ENCODE measurements at places on chromosomes 16 and 17. TPM values are rescaled to one million over a fixed set of nuclear protein-coding genes. Genes with fewer than 3 reads are reported as not detected.

DNA sequence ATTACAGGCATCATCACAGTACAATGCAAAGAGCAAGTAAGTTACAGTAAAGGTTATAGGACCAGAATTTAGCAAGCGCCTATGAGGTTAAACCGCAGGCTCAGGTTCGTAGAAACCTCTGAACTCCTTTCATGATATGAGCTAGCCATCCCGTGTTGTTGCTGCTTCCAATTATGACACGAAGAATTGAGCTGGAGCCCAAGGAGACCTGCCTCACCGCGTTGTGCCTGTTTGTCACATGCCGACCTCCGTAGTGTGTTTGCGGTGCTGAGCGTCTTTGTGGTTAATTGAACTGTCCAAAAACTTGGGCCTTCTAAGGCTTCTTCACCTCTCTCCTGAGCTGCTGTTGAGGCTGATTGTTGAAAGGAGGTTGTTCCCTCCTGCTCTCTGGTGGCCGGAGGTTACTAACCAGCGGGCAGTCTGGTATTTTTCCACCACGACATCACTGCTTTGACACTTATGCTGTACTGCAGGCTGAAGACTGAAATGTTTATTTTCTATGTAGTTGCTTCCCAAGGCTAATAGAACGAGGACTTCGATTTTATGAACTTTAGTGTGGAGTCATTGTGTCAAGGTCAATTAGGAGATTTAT is 67.5 kb downstream of the SEC14L1 start:
- no peak overlapping the region for H3K4me3 ChIP-seq
- H3K27ac ChIP-seq: no peak overlapping the region
- peaks cover 39% of the 10 kb centered on the region for H3K36me3 ChIP-seq
- no peaks in the 10 kb centered on the region for H3K27me3 ChIP-seq
- no peaks in the 10 kb centered on the region for H3K4me1 ChIP-seq

DNA sequence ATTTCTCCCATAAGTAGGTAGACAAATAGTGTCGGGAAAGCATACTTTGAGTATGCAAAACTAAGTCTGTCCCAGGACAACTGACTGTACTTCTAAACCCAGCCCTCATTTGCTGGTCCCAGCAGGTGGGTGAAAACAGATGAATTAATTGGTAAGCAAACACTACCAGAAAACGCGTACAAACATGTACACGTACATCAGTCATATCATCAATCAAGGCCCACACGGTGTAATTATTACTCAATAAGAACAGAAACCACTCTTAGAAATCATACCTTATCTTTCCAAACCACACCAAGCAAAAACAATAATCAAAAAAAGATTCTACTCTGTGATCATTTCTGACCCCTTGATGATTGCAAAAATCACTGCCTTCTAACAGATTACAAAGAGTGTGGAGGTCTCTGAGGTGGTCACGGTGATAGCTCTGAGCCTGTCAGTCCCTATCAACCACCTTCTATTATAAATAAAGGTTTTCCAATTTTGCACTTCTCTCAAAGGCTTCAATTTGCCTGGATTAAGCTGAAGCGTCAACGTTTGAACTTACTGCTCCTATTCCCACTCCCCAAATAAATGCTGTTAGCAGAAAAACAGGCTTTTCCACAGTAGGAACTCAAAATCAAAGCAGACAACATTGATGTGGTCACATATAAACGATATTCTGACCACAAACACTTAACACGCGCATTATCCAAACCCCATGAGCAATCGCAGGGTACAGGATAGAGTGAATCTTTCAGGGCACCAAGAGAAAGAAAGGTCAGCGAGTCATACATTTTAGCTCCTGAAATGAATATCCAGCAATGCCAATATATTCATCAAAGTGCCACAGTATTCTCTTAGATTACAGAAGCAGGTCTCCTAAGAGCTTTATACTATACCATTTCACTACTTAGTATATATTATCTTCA is 211.9 kb downstream of the STX8 start:
- no peaks in the 10 kb centered on the region for H3K36me3 ChIP-seq
- H3K27ac ChIP-seq: no peak overlapping the region
- no peaks in the 10 kb centered on the region for H3K27me3 ChIP-seq
- peak; percentile 26 for DNase-seq
- H3K4me3 ChIP-seq: no peak overlapping the region
- H3K4me1 ChIP-seq: peaks cover 11% of the 10 kb centered on the region

The CDK3 gene
- 9.1 TPM for total RNA-seq

- H3K27me3 ChIP-seq: no peaks in the 10 kb centered on the region
- H3K4me3 ChIP-seq: no peak overlapping the region
- no peak overlapping the region for H3K27ac ChIP-seq
- H3K36me3 ChIP-seq: peaks cover 2% of the 10 kb centered on the region
- H3K4me1 ChIP-seq: no peaks in the 10 kb centered on the region
Observed at GRCh38 chr16:82563401-82563800, 63.4 kb upstream of the CDH13 start.

DNA sequence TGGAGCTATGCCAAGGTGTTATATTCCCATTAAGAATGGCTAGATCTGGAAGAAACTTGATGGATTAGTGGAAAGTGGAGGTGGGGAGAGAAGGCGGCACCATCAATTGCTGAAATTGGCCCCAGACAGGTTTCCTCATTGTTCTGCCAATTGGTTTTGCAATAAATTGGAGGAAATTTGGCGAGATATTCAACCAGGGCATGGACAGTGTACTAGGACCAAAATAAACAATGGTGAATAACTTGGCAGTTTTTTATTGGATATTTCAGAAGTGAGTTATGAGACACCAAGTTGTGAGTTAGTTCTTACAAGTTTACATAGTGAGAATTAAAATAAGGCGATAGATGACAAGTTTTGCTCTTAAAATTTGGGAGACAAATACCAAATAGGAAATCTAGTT is 41.1 kb upstream of the SOX9 start:
- no peak overlapping the region for H3K27ac ChIP-seq
- peaks cover 2% of the 10 kb centered on the region for H3K36me3 ChIP-seq
- no peaks in the 10 kb centered on the region for H3K4me1 ChIP-seq
- no peak for DNase-seq
- H3K27me3 ChIP-seq: no peaks in the 10 kb centered on the region

The CD300A gene
- 3.9 TPM for total RNA-seq

The DPEP3 gene
- total RNA-seq: 0.16 TPM

Measured in activated T-cell treated with anti-CD3 and anti-CD28 coated beads, Interleukin-2, amount 50 U/mL, for 72 hours (primary cell).